ENCODE measurements at places on chromosomes 12 and 14.

- no peaks in the 10 kb centered on the region for H3K36me3 ChIP-seq
- H3K27me3 ChIP-seq = no peaks in the 10 kb centered on the region
Observed at GRCh38 chr12:58029260-58029659, 87.9 kb downstream of the ATP23 start.

- no peaks in the 10 kb centered on the region for H3K4me1 ChIP-seq
- DNase-seq = no peak
- no peaks in the 10 kb centered on the region for H3K27me3 ChIP-seq
- H3K27ac ChIP-seq = no peak within 1 kb of the TSS
- no peak within 1 kb of the TSS for H3K4me3 ChIP-seq
Observed at GRCh38 chr14:20001863-20002262, at the start of gene OR4Q2. OR4Q2 (plus strand) TSS chr14:20002163.

DNA sequence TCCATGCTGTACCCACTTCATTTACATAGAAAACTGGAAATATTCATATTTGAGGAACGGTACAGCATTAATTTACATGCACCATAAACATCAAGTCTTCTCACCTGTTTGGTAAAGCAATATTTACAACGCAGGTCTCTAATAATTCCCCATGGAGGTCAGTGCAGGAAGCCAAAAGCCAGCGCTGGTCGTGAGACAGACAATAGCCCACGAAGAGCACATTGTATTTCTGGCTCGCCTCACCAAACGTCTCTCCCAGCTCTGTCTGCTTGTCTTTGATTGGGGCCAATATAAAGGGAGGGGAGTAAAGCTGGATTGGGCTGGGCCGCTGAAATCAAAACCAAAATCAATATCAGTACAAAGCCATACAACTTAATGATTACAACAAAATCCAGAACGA is 302.1 kb downstream of the MED13L start:
- H3K4me1 ChIP-seq = no peaks in the 10 kb centered on the region
- peaks cover 3% of the 10 kb centered on the region for H3K36me3 ChIP-seq
- H3K4me3 ChIP-seq = no peak overlapping the region
- DNase-seq = no peak
- H3K27me3 ChIP-seq = no peaks in the 10 kb centered on the region

GRCh38 chr14:72613975-72614319 is 280.0 kb downstream of the DPF3 start:
- H3K4me3 ChIP-seq = no peak overlapping the region
- no peaks in the 10 kb centered on the region for H3K4me1 ChIP-seq
- no peak for DNase-seq
- no peak overlapping the region for H3K27ac ChIP-seq
- no peaks in the 10 kb centered on the region for H3K36me3 ChIP-seq

DNA sequence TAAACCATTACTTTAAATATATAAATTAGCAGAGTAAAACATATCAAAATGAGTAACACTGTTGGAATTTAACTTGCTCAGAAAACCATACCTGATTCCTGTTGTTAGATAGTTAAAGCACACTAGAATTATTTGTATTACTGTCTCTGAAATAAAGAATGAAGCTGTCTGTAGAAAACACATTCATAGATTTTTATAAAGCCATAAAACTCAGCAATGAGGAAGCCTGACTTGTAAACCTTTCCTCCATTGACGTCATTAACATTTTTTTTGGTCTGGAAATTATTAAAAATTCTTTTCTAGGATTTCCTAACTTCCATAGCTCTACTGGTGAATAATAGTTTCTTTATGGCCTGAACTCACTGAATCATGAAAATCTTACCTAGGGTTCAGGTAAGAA is 147.6 kb downstream of the BRMS1L start:
- H3K27me3 ChIP-seq = no peaks in the 10 kb centered on the region
- no peak for DNase-seq
- H3K36me3 ChIP-seq = no peaks in the 10 kb centered on the region
- H3K27ac ChIP-seq = no peak overlapping the region
- no peak overlapping the region for H3K4me3 ChIP-seq

DNA sequence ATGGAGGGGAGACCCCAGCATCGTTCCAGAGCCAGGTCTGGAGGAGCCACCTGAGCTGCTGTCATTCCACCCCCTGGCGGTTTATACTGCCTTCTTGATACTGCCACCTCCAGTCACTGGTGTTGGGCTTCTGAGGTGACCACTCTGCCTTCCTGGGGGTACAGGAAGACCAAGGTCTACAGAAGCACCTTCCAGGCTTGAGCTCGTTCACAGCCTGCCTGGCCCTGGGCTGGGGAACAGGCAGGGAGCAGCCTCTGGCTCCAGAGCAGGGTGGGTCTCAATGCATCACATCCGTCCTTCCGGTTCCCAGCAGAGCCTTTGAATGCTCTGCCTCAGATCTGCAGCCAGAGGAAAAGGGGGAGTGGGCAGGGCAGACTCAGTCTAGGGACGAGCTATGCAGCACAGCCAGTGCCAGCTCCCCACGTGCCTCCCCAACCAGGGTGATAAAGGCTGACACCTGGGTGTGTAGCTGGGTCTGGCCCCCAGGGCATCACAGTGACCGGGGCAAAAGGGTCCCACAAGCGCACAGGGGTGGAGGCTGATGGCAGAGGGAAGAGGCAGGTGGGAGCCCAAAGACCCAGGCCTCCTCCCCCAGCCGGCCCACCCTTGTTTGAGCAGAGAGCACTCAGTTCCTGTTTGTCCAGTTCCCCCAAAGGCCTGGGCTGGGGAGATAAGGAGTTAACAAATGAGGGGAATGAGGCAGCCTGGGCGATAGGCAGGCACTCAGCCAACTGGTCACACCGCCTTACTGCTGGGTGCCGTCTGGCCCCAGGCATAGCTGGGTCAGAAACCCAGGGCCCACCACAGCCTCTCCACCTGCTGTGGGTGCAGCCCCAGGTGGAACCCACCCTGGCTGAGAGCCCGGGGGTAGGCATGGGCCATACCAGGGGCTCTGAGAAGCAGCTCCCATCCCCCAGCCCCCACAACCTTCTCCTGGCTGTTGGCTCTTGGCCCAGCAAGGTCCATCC is 17.1 kb downstream of the DEGS2 start:
- no peak overlapping the region for H3K27ac ChIP-seq
- no peak overlapping the region for H3K4me3 ChIP-seq
- no peaks in the 10 kb centered on the region for H3K4me1 ChIP-seq
- no peaks in the 10 kb centered on the region for H3K27me3 ChIP-seq
- no peaks in the 10 kb centered on the region for H3K36me3 ChIP-seq

DNA sequence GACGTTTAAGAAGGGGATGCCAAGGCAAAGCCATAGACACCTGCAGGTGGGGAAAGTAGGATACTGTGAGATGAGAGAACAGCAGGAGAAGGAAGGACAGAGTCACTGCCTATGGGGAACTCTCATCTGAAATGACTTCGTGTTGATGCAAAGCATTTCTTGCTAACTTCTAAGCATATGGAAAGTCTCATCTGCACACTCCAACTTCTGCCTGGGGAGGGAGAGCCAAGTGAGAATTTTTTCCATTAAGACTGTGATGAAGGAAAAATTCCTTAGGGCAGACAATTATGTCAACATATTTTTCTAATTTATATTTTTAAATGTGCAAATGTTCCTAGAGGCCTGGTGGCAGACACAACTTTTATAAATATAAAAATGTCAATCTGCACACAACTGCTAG is 115.3 kb downstream of the IPO8 start:
- no peak overlapping the region for H3K4me3 ChIP-seq

GRCh38 chr14:104878582-104878981 is 13.5 kb downstream of the CEP170B start:
- no peaks in the 10 kb centered on the region for H3K36me3 ChIP-seq
- no peaks in the 10 kb centered on the region for H3K4me1 ChIP-seq
- H3K27me3 ChIP-seq = no peaks in the 10 kb centered on the region
- no peak overlapping the region for H3K27ac ChIP-seq
- no peak for DNase-seq

DNA sequence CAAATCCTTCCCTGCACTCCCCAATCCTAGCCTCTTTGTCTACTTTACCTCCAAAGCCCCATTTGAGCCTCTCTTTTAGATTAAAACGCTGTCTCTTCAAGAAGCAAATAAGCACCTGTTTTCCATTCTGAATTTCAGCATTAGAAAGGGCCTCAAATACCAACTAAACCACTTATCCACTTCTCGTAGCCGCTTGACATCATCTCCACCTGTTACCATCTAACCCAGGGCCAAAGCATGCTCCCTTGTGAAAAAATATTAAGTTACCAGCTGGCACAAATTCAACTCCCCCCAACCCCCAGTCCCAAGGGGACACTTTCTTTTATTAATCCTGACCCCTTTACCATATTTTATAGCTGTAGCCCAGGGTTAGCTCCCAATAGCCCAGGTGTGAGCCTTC is 43.1 kb downstream of the GPHB5 start:
- H3K4me1 ChIP-seq = peaks cover 5% of the 10 kb centered on the region
- no peaks in the 10 kb centered on the region for H3K27me3 ChIP-seq
- no peak overlapping the region for H3K27ac ChIP-seq
- DNase-seq = no peak

DNA sequence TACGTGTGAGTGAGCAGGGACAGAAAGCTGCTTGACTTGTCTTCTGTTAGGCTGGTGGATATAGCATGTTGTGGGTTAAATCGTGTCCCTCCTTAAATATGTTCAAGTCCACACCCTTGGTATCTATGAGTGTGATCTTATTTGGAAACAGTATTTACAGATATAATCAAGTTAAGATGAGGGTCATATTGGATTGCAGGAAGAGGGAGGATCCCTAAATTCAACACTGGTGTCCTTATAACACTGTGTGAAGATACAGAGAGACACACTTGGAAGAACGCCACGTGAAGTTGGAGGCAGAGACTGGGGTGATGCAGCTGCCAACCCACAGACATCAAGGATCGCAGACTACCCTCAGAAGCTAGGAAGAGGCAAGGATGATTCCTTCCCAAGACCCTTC is 275.2 kb upstream of the SSTR1 start:
- H3K27me3 ChIP-seq = no peaks in the 10 kb centered on the region
- H3K4me3 ChIP-seq = no peak overlapping the region
- H3K36me3 ChIP-seq = no peaks in the 10 kb centered on the region
- no peak for DNase-seq
- no peaks in the 10 kb centered on the region for H3K4me1 ChIP-seq

- H3K4me3 ChIP-seq = no peak overlapping the region
- H3K36me3 ChIP-seq = peaks cover 16% of the 10 kb centered on the region
- DNase-seq = no peak
- H3K27me3 ChIP-seq = no peaks in the 10 kb centered on the region
Observed at GRCh38 chr14:50387548-50387947, 9.1 kb downstream of the CDKL1 start.

DNA sequence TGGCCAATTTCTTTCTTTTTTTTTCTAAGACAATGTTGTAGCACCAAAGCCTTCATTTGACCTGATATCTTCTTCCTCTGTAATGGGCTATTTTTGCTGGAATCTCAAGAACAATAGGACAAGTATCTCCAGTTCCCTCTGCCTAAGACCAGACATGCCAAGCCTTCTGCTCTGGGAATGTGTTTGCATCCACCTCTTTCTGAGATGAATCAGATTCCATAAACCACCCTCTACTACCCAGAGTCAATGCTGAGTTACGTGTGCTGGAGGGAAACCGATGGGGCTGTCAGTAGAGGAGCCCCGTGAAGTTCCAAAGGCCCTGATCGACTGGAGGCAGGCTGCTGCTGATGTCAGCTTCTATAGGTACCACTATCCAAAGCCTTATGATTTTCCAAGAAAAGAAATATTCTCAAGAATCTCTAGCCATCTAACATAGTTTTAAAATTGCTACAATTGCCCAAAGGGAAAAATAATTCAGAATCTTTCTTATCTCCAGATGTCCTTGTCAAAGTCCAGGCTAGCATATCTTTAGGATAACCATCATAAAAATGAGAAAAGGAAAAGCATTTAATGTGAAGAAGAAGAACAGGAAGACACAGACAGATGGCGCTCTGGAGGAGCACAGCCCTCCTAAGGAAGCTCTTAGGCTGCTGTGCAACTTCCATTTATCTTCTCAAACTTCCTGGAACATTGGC is 101.9 kb downstream of the SLC8A3 start:
- H3K27ac ChIP-seq = no peak overlapping the region
- no peak overlapping the region for H3K4me3 ChIP-seq
- DNase-seq = no peak
- H3K36me3 ChIP-seq = no peaks in the 10 kb centered on the region

DNA sequence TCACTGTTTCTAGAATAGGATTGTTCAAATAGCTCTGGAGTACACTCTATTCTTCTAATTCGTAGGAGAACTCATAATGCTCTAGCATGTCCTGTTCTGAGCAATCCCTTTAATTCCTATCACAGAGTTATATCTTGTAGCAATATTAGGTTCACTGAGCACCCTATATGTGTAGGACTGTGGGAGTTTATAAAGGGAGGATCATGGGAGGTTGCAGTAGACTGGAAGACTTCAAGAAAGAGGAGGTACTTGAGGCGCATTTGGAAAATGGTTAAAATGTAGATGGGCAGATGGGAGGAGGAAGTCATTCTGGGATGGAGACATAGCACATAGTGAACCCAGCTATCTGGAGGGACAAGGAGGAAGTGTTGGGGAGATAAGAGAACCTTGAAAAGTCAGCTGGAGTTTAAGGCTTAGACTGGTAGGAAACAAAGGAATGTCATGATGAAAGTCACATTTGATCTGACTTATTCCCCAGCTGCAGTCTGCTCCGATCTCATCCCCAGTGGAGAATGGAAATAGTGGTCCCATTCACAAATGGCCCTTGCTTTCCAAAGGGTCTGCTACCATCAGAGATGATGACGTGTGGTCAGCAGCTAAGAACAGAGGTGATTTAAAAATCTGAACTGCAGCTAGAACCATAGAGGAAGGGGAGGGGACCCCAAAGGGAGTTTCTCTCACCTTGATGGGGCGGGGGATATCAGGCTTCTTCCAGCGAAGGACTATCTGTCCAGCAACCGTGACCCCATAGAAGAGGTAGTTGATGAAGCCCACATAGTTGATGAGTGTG is 10.1 kb upstream of the CEBPE start:
- H3K4me1 ChIP-seq = no peaks in the 10 kb centered on the region
- no peak for DNase-seq
- H3K27ac ChIP-seq = no peak overlapping the region
- peaks cover 39% of the 10 kb centered on the region for H3K36me3 ChIP-seq
- H3K27me3 ChIP-seq = no peaks in the 10 kb centered on the region

DNA sequence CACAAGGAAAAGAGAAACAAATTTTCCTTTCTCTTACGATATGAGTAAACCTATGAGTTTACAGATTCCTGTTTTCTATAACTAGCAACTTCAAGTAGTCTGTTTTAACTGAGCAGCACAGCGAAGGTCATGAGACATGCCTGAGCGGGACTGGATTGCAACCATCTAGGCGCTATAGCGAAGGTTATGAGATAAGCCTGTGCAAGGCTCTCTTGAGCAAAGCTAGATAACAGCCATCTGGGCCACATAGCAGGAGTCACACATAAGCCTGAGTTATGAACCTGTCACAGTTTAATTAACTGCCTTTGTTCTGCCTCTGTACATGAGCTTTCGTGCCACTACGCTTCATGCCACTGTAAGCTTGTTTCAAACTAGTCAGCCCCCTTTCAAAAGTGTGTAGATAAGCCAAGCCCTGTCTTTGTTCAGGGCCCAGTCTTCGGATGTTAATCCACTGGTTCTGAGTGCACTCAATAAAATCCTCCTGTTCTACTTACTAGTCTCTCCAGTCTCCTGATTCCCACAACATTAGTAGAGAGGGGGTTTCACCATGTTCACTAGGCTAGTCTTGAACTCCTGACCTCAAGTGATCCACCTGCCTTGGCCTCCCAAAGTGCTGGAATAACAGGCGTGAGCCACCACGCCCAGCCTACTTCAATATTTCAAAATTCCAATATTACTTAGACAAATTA is 47.1 kb downstream of the SEC23A start:
- no peaks in the 10 kb centered on the region for H3K27me3 ChIP-seq
- no peaks in the 10 kb centered on the region for H3K4me1 ChIP-seq
- DNase-seq = no peak

GRCh38 chr14:89367779-89368120 is 49.3 kb downstream of the FOXN3 start:
- no peaks in the 10 kb centered on the region for H3K27me3 ChIP-seq
- no peak overlapping the region for H3K4me3 ChIP-seq
- peaks cover 37% of the 10 kb centered on the region for H3K4me1 ChIP-seq
- no peak overlapping the region for H3K27ac ChIP-seq
- no peak for DNase-seq
